ENCODE measurements at places on chromosomes 5 and 9. TPM values are rescaled to one million over a fixed set of nuclear protein-coding genes. Genes with fewer than 3 reads are reported as not detected.

FAM221B gene
- total RNA-seq: 0.15 TPM

DNA sequence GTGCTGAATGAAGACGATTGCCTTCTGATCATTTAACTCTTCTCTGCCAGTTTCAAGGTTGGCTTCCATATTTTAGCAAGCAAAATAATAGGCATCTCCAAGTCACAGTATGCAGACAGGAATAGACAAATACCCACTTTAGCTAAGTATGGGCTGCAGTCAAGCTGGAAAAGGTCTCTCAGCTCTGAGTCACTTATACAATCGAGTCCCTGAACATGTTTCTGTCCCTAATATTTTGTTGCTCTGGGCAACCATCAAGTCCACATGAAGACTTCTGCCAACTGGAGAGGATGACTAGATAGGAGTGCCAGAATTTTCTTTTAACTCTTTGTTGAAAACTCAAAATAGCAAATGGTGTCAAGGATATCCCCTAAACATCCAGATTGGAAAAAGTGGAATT is 575.3 kb downstream of the RAB3C start:
- H3K36me3 ChIP-seq: no peaks in the 10 kb centered on the region
- no peak for DNase-seq
- no peaks in the 10 kb centered on the region for H3K4me1 ChIP-seq
- H3K27ac ChIP-seq: no peak overlapping the region
- no peaks in the 10 kb centered on the region for H3K27me3 ChIP-seq

GRCh38 chr5:71969460-71969859 is 137.8 kb upstream of the MAP1B start:
- no peak overlapping the region for H3K27ac ChIP-seq
- H3K27me3 ChIP-seq: no peaks in the 10 kb centered on the region
- no peak overlapping the region for H3K4me3 ChIP-seq
- no peak for DNase-seq
- H3K36me3 ChIP-seq: no peaks in the 10 kb centered on the region

OTULINL gene
- total RNA-seq: 7.2 TPM

ARID3C gene
- total RNA-seq: 0.29 TPM

DNA sequence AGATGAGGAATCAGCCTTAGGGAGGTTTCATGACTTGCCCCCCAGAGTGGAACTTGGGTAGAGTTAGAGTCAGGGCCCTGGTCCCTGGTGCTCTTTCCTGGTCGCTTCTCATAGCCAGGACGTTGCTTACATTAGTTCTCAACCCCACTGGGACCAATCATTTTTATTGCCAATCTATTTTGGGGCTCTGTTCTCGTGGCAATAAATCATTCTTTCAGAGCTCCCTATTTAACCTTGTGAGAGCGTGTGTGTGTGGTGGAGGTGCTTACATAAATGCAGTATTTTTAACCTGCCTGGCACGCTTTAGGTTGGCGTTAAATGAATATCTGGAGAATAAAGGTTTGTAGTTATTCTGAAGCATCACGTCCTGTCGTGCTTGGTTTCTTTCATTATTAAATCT is 4.1 kb downstream of the TRIO start:
- H3K27ac ChIP-seq: peak overlapping the region; percentile 93
- no peak for DNase-seq
- no peak overlapping the region for H3K4me3 ChIP-seq
- peaks cover 10% of the 10 kb centered on the region for H3K4me1 ChIP-seq
- H3K27me3 ChIP-seq: no peaks in the 10 kb centered on the region

DNA sequence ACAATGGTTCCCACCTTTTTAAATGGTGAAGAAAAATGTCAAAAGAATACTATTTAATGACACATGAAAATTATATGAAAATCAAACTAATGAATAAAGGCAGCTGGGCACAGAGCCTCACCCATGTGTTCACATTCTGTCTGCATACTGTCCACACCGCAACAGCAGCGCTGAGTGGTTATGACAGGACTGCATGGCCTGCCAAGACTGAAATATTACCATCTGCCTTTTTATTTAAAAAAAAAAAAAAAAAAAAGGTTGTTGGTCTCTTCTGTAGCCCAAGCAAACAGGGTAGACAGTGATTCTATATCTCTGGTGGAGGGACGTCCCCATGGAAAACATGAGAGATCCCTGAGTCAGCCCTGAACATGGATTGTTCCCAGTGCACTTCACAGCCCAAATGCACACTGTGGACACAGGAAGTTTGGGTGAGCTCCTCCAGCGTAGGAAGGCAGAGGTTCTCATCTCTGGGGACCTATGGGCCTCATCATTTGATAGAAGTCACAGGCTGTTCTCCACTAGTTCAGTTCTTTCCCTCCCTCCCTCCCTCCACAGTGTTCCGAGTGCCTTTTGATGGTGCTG is 44.9 kb upstream of the SHC3 start:
- no peak overlapping the region for H3K27ac ChIP-seq
- H3K4me1 ChIP-seq: no peaks in the 10 kb centered on the region
- H3K4me3 ChIP-seq: no peak overlapping the region
- H3K36me3 ChIP-seq: no peaks in the 10 kb centered on the region
- H3K27me3 ChIP-seq: no peaks in the 10 kb centered on the region

GRCh38 chr9:7456377-7456776 is 343.2 kb downstream of the DMAC1 start:
- H3K27me3 ChIP-seq: no peaks in the 10 kb centered on the region
- DNase-seq: no peak
- H3K4me3 ChIP-seq: no peak overlapping the region
- H3K4me1 ChIP-seq: no peaks in the 10 kb centered on the region
- no peaks in the 10 kb centered on the region for H3K36me3 ChIP-seq

- H3K4me3 ChIP-seq: no peak overlapping the region
- DNase-seq: no peak
- no peak overlapping the region for H3K27ac ChIP-seq
- no peaks in the 10 kb centered on the region for H3K27me3 ChIP-seq
- H3K4me1 ChIP-seq: no peaks in the 10 kb centered on the region
- H3K36me3 ChIP-seq: no peaks in the 10 kb centered on the region
Measured at GRCh38 chr9:86340356-86341006, 13.7 kb downstream of the TUT7 start.

GRCh38 chr9:136089697-136090045 is 5.4 kb downstream of the NACC2 start:
- peaks cover 33% of the 10 kb centered on the region for H3K4me1 ChIP-seq
- H3K27ac ChIP-seq: no peak overlapping the region
- H3K36me3 ChIP-seq: no peaks in the 10 kb centered on the region
- DNase-seq: no peak
- H3K27me3 ChIP-seq: no peaks in the 10 kb centered on the region

FGD3 gene
- 10.4 TPM for total RNA-seq

- H3K4me1 ChIP-seq: no peaks in the 10 kb centered on the region
- H3K27me3 ChIP-seq: no peaks in the 10 kb centered on the region
- no peak for DNase-seq
- no peak overlapping the region for H3K27ac ChIP-seq
- no peaks in the 10 kb centered on the region for H3K36me3 ChIP-seq
- no peak overlapping the region for H3K4me3 ChIP-seq
Measured at GRCh38 chr9:120080849-120081248, 499.1 kb downstream of the CDK5RAP2 start.

MOB3B gene
- total RNA-seq: 19.3 TPM

TMC1 gene
- not detected for total RNA-seq

DNA sequence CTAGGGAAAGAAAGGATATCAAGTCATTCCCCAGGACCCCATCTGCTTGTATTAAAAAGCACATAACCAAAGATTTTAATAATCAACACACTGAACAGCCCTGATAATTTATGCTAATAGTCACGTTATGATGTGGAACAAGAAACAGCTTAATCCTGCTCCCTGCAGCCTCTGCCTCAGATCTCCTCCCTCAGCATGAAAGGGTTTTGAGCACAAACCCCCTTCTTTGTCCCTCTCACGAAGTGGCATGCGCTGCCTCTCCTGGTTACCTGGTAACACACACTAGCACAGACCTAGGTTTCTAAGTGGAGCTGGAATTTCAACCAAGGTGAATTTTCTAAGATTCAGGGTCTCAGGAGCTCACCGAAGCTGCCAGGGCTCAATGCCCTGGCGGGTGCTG is 5.1 kb downstream of the IGFBPL1 start:
- DNase-seq: no peak
- no peaks in the 10 kb centered on the region for H3K36me3 ChIP-seq
- H3K4me3 ChIP-seq: no peak overlapping the region
- H3K27me3 ChIP-seq: no peaks in the 10 kb centered on the region
- H3K27ac ChIP-seq: no peak overlapping the region

GRCh38 chr5:137282216-137282615 is 216.9 kb downstream of the SPOCK1 start:
- H3K36me3 ChIP-seq: no peaks in the 10 kb centered on the region
- DNase-seq: no peak
- no peak overlapping the region for H3K4me3 ChIP-seq
- H3K4me1 ChIP-seq: no peaks in the 10 kb centered on the region

DNA sequence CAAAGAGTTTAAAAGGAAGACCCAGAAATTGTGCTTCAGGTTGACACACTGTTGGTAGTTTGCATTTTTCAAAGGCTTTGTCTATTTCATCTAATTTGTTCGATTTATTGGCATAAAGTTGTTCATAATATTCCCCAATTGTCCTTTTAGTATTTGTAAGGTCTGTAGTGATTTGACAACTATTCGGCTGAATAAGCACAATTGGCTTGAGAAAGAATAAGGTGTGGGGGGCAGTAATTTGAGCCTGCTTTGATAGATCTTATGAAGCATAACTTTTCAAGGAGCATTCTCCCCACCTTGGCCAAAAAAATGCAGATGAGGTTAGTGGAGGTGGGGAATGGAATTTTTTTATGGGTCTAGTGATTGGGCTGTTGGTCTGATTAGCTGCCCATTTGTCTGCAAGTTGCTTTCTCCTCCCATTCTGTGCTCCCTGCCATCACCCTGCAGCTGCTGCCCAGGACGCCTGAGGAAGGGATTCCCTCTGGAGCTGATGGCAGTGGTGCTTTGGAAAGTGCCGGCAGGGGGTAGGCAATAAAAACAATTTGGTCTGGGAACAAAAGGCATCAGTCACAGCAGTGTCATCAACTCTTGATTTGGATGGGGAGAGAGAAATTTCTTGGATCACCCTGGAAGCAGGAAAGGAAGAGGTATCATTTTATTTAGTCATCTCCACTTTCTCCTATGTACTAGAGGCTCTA is 26.6 kb downstream of the WNT8A start:
- DNase-seq: no peak
- no peaks in the 10 kb centered on the region for H3K36me3 ChIP-seq
- no peak overlapping the region for H3K27ac ChIP-seq
- no peaks in the 10 kb centered on the region for H3K4me1 ChIP-seq

GRCh38 chr9:128204858-128205257 is 1.7 kb downstream of the DNM1 start:
- H3K4me3 ChIP-seq: peak overlapping the region; percentile 76
- DNase-seq: no peak
- no peaks in the 10 kb centered on the region for H3K36me3 ChIP-seq

C5orf63 gene
- total RNA-seq: 4.0 TPM

- no peak for DNase-seq
- H3K4me1 ChIP-seq: no peaks in the 10 kb centered on the region
- H3K27me3 ChIP-seq: no peaks in the 10 kb centered on the region
Measured at GRCh38 chr5:84618262-84618661, 233.6 kb upstream of the EDIL3 start.

STPG3 gene
- total RNA-seq: not detected

HINT1 gene
- 217 TPM for total RNA-seq

GRCh38 chr5:127994087-127994660 is 89.4 kb upstream of the SLC12A2 start:
- no peak overlapping the region for H3K4me3 ChIP-seq
- no peaks in the 10 kb centered on the region for H3K36me3 ChIP-seq
- H3K4me1 ChIP-seq: no peaks in the 10 kb centered on the region
- no peak for DNase-seq

DNA sequence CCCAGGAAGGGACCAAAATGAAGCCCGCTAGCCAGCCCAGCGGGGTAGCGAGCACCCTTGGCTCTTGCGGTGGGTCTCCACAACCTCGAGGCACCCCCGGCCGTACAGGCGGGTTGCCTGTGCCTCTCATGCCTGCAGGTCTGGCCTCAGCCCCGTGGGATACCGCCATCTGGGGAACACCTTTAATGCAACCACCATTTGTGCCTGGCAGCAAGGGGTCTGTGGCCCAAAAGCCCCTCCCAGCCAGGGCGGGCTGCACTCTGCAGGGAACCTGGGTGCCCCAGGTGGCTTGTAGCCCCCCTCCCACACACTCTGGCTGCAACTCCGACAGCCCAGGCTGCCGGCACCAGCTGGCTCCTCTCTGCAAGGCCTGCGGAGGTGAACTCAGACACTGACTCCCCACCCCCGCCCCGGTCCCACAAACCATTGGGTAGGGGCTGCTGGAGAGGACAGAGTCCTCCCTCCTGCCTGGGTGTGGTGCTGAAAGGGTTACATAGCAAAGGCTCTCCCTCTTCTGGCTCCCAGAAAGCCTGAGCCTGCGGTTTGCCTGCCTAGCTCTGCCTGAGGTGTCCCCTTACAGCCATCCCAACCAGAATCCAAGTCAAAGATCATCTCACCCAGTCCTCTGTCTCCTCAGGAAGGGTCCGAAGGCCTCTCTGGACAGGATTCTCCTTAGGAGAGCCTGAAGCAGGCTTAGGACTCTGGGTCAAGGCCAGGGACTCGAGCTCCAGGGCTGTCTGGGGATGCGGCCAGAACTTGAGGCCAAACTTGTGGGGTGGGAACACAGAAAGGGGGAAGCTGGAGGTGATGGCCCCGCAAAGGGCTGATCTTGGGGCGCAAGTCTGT is 109.4 kb downstream of the PSD2 start:
- H3K27ac ChIP-seq: peak overlapping the region; percentile 26
- peak overlapping the region; percentile 85 for H3K4me3 ChIP-seq
- H3K36me3 ChIP-seq: no peaks in the 10 kb centered on the region
- no peak for DNase-seq
- H3K4me1 ChIP-seq: no peaks in the 10 kb centered on the region

GRCh38 chr5:131795228-131795627 is 1.6 kb downstream of the FNIP1 start:
- H3K4me1 ChIP-seq: no peaks in the 10 kb centered on the region
- no peak overlapping the region for H3K27ac ChIP-seq
- no peaks in the 10 kb centered on the region for H3K36me3 ChIP-seq
- no peak for DNase-seq

IER5L gene
- total RNA-seq: 4.3 TPM

PCDHGA4 gene
- total RNA-seq: 6.4 TPM

DNA sequence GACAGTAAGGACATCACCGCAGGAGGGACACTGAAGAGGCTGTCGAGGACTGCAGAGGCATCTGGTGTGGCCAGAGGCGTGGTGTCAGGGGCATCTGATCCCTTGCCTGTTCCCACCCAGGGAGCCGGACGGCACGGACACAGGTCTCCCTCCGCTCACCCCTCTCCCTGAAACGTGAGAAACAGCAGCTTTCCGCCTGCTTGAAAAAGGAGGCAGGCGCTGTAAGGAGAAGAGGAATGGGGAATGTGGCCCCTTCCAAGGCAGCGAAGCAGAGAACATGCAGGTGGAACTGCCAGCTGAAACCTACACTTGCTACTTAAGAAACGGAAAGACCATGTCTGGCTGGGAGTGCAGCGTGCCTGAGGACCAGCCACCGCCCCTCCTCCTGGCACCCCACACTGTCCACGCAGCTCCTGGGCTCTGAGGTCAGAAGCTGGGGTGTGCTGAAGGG is 176.2 kb downstream of the GAPVD1 start:
- no peaks in the 10 kb centered on the region for H3K4me1 ChIP-seq
- H3K36me3 ChIP-seq: no peaks in the 10 kb centered on the region
- H3K27me3 ChIP-seq: no peaks in the 10 kb centered on the region
- no peak overlapping the region for H3K4me3 ChIP-seq
- DNase-seq: no peak

ANKRD20A1 gene
- total RNA-seq: 2.9 TPM
